ENCODE measurements at places on chromosomes 7 and 10. TPM values are rescaled to one million over a fixed set of nuclear protein-coding genes. Genes with fewer than 3 reads are reported as not detected.

GRCh38 chr7:141511676-141512396 lies 39.4 kb upstream of the AGK start:
- DNase-seq: peak; percentile 41

GRCh38 chr7:30713392-30713791 lies 31.1 kb upstream of the CRHR2 start:
- no peak for DNase-seq

Gene RTKN2
- 5.7 TPM for polyA plus RNA-seq

Gene SPDYE11
- 0.51 TPM for polyA plus RNA-seq

Gene TMEM60
- 28.0 TPM for polyA plus RNA-seq
